AG04449 (cell line): ENCODE measurements at places on chromosomes 4 and X.

DNA sequence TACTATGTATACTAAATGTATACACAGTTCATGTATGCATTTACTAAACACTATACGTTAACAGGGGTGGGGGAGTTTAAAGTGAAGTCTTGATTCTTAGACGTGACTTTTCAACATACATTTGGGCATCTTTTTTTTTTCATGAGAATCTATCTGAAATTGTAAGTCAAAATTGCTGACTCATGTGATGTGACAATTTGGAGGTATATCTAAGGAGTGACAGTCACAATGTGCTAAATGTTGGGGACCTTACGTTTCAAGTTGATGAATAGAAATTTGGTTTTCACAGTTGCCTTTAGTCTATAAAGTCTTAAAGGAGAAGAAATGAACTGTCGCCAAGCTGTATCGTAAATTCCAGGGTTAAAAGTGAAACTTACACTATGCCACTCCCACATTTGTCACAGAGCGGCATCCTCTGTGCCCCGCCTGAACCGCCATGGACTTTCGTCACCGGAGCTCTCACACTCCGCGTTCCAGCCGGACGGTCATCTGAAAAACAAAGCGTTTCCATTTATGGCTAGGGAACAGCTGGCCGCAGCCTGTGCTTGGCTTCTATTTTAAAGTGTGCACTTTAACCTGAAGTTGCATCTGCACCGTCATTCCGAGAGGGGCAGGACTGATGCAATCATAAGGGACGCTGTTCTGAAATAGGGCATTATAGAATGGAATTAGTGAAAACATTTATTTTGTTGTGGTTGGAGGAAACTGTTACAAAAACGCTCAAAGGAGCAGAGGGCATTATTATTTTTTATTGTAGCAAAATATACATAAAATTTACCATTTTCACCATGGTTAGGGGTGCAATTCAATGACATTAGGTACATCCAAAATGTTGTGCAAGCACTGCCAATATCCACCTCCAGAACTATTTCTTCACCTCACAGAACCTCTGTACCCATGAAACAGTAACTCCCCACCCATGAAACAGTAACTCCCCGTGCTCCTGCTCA lies 30.9 kb downstream of the PDLIM3 start:
- DNase-seq = no peak

DNA sequence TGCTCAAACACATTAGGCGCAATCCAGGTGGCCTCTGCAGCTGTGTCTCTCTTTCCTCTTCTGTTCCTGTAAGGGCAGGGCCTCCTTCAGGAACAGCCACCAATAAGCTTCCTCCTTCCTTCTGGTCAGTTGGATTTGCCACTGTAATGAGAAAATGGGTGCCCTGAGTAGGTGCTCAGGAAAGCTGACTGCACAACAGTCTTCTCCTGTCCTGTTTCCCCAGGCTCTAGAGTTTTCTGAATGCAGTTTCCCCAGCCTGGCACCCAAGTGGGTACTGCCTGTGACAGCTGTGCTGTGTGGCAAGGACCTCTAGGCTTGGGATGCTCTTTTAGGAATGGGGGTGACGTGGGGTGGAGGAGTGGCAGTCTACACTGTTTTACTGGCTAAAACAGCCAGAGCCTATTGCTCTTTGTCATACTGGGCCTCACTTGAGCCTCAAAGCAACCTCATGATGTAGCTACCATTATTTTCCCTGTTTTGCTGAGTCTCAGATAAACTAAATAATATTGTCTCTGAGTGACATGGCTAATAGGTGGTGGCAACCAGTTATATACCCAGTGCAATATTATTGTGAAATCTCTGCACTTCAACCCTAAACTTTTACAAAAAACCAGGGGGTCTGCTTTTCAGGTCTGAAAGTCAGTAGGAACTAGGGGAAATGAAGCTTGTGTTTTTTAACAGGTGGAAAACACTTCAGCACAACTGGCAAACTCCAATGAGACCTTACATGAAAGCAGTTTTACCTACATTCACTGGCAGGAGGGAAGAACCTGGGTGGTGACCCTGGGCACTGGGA lies 1.2 kb downstream of the CXCL2 start:
- DNase-seq = no peak

- DNase-seq = no peak
Observed at GRCh38 chr4:184968784-184969201, 49.5 kb upstream of the HELT start.

DNA sequence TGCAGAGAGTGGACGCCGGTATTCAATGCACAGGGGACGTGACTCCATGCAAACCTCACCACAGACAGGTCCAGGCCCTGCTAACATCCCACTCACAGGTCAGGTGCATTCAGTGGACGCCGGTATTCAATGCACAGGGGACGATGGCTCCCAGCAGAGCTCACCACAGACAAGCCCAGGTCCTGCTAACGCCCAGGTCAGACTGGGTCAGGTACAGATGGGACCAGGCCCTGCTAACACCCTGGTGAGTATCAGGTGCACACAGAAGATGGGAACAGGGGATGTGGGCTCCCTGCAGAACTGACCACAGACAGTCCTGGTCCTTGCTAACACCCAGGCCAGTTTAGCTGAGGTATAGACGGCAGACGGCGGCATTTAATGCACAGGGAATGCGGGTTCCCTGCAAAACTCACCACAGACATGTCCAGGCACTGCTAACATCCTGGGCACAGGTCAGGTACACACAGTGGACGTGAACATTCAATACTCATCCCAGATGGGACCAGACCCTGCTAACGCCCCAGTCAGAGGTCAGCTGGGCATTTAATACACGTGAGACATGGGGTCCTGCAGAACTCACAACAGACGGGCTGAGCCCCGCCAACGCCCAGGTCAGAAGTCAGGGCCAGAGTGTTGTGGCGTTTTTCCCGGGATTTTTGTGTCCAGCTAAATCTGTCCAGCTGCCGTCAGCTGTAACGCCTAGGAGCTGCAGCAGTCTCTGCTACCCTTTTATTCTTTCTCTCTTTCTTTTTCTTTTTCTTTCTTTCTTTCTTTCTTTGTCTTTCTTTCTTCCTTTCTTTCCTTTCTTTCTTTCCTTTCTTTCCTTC lies 99.2 kb downstream of the SHOX start:
- no peak for DNase-seq

DNA sequence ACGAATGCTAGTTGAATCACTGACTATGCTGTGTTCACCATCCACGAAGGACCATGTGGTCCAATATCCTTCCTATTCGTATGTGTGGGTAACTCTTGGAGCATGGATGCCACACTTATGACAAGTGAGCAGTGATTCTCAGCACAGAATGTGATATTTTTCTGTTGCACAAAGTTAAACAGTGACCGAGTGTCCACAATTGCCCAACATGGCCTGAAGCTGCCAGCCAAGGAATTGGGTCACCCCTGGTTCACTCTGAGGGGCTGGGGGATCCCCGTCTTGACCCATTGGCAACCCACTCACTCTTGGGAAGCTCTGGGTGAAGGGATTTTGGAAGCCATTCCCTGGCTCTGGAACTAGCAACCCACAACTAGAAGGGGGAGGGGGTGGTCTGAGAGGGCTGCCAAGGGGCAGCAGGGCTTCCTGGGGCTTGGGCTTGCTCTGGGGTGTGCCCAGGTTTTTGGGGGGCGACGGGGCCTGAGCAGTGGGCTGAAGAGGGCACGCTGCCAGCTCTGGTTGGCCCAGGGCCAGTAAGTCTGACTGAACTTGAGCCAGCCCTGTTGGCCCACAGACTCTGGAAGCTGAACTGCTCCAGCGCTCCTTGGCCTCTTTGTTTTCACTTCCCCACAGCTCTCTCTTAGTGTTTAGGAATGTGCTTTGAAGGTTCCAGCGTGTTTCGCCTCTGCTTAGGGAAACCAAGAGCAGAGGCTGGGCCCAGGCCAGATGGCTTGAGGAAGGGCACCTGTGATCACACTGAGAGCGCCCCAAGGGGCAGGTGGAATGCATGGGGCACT lies 43.1 kb upstream of the BCOR start:
- DNase-seq = no peak

- DNase-seq = no peak
Observed at GRCh38 chr4:15457406-15458201, 12.1 kb upstream of the CC2D2A start.

GRCh38 chr4:88315460-88316017 lies 31.2 kb upstream of the PPM1K start:
- no peak for DNase-seq

DNA sequence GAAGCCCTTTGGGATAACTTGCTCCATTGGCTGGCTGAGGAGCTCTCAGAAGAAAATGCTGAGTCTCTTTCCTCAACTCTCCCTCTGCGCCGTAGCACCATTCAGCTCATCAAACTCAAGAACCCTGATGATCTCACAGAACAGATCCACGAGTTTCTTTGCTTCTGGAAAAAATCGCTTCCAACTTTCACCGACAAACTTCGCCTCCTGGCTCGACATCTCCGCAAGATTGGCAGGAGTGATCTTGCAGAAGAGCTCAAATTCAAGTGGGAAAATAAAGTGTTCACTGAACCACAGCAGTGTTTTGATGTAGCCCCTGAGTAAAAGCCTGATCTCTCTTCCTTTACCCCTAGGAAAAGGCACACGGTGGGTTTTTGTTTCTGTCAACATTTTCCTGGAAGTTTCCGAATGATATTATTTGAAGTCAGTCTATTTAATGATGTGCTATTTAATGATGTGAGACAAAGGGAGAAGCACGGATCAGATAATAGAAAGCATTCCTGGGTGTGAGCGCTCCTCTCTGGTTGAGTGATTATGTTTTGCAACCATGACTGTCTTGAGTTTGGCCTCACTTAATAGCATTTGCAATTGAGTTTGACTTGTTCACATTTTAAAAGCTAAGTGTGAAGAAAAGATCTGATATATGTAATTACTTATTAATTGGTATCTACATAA lies 62.2 kb downstream of the DTHD1 start:
- no peak for DNase-seq

- DNase-seq = peak; percentile 40
Observed at GRCh38 chrX:31580726-31581125, 508.9 kb upstream of the FTHL17 start.

- DNase-seq = no peak
Observed at GRCh38 chr4:6885953-6886557, 23.6 kb upstream of the TBC1D14 start.

DNA sequence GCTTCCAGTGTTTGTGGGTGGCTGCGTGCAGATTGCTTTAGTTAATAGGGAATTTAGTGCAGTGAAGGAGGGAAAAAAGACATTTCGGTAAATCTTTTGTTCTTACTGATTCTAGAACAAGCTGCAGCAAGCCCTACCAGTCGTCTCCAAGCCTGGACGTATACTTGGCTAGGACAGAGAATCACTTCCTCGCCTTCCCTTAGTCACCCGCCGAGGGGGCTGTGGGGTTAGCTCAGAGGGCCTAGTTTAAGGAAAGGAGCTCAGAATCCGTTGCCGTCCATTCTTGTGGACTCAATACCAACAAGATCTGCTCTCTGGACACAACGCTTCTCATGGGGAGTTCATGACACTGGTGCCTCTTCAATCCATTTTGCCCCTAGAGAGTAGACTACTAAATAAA lies 36.3 kb upstream of the FAT1 start:
- no peak for DNase-seq

- DNase-seq = no peak
Observed at GRCh38 chr4:79833857-79834256, 239.2 kb downstream of the ANTXR2 start.

GRCh38 chrX:54043056-54043455 lies 1.2 kb downstream of the PHF8 start:
- no peak for DNase-seq

GRCh38 chr4:106898621-106899230 lies 137.4 kb downstream of the DKK2 start:
- peak; percentile 14 for DNase-seq

- DNase-seq = no peak
Observed at GRCh38 chrX:100477958-100478357, 67.9 kb upstream of the PCDH19 start.

DNA sequence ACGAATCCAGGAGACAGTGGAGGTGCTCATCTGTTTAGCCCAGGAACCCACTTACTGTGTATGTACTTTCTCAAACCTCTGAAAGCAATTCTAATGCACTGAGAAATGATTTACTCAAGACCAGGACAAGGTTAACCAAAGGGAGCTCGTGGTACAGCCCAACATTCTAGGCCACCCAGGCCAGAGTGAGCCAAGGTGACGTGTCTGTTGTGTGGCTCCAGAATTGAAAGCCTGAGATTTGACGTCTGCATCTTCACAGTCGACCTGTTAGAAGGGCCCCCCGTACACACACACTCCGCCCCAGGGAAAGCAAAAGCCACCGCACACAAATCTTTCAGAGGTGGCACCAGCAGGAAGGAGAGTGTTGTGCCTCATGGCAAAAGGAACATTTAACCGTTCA lies 2.3 kb downstream of the MAP3K15 start:
- DNase-seq = no peak

DNA sequence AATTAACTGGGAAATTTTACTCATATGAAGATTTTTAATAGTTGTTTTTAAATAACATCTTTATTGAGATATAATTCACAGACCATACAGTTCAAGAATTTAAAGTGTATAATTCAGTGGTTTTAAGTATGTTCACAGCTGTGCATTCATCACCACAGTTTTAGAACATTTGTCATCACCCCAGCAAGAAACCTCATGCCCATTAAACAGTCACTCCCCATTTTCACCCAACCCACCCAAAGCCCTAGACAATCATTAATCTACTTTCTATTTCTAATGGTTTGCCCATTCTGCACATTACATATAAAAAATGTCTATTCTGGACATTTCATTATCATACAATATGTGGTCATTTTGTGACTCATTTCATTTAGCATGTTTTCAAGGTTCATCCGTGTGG lies 2.8 kb downstream of the UPRT start:
- no peak for DNase-seq

GRCh38 chrX:136735601-136736000 lies 45.1 kb downstream of the ARHGEF6 start:
- DNase-seq = no peak

DNA sequence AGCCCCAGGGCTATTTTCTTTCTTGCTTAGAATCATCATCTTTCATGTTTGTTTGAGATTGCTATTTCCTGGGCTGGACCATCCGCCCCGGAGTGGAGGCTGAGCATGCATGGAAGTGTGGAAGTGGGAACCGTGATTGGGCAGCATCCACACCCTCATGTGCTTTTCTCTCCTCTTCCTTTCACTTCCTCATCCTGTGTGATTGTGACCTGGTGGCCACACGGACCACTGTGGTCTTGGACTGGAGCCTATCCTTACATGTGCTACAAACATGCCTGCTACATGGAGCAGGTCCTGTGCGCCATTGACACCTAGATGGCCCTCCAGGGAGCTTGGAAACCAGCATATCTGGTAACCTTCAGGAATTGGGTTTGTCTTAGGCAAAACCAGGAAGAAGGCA lies 175.9 kb upstream of the LCORL start:
- no peak for DNase-seq

- no peak for DNase-seq
Observed at GRCh38 chrX:154473683-154474082, 5.4 kb downstream of the LAGE3 start.

GRCh38 chr4:5125321-5125720 lies 74.0 kb downstream of the STK32B start:
- no peak for DNase-seq

- DNase-seq = no peak
Observed at GRCh38 chr4:185255868-185256267, 46.5 kb downstream of the SNX25 start.
